GM23248 (cell line): ENCODE measurements at places on chromosomes 11 and 22. TPM values are rescaled to one million over a fixed set of nuclear protein-coding genes. Genes with fewer than 3 reads are reported as not detected.

- DNase-seq: peak; percentile 20
Measured at GRCh38 chr11:93846411-93846810, 4.0 kb downstream of the VSTM5 start.

- DNase-seq: no peak
Measured at GRCh38 chr11:36000616-36001190, 56.8 kb downstream of the LDLRAD3 start.

- DNase-seq: no peak
Measured at GRCh38 chr11:6152126-6152525, 18.0 kb downstream of the OR52B2 start.

Gene HPS4
- 27.1 and 27.6 TPM in 2 replicates for total RNA-seq

Gene OR51E2
- total RNA-seq: not detected in 2 replicates

- peak; percentile 42 for DNase-seq
Measured at GRCh38 chr22:24996420-24996952, 44.0 kb downstream of the KIAA1671 start.

DNA sequence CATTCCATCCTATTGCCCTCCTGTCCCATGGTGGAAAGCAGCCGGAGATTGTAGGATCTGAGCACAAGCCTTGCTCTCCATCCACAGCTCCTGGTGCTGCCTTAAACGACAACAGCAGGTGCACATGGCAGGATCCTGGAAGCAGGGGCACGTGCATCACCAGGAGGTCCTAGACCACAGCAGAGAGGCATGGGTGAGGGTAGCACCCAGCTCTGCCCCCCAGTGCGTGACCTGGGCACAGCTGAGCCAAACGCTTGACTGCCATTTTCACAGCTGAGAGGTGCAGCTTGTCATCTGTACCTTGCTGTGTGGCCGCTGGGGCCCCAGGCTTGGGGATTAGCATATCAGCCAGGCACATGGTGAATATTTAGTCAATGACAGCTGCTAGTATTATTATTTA, 92.7 kb downstream of the NTM start:
- no peak for DNase-seq

DNA sequence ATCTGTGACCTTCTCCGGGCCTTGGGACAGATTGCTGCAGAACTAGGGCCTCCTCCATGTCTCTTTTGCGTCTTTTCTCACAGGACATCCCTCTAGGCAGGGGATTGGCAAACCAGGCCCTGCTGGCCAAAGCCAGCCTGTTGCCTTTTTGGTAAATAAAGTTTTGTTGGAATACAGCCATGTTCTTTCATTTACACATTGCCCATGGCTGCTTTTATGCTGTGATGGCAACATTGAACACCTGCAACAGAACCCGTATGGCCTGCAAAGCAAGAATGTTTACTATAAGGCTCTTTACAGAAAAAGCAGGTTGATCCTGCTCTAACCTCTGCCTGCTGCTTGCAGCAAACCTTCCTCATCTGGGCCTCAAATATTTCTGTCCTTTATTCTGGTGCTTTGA, 56.8 kb upstream of the B3GAT1 start:
- DNase-seq: no peak

Gene OAF
- total RNA-seq: 111 and 116 TPM in 2 replicates

DNA sequence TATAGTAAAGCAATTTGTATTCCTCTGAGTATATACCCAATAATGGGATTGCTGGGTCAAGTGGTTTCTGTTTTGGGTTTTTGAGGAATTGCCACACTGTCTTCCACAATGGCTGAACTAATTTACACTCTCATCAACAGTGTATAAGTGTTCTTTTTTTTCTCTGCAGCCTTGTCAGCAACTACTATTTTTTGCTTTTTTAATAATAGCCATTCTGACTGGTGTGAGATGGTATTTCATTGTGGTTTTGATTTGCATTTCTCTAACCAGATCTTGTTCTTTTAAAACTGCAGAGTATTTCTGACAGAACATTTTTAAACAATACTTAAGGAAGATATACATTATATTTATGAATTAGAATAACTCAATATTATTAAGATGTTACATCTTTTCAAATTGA, 1140.5 kb upstream of the CNTN5 start:
- DNase-seq: no peak

DNA sequence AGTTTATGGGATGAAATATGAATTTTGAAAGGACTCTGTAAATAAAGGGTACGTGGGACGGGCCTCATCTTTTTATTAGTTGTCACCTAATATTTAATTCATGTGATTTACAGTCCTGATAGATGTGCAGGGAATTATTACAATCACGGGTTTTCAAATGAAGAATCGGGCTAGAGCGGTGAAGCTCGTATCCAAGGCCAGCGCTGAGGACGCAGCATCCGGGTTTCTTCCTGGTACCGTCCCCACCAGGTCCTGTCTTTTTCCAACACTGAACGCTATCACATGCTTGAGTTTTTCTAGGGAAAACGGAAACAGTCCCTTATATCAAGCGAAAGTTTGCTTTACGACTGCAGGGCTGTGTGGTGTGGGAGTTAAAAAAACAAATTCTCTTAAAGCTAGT, 787 bp downstream of the SMDT1 start:
- peak; percentile 77 for DNase-seq

DNA sequence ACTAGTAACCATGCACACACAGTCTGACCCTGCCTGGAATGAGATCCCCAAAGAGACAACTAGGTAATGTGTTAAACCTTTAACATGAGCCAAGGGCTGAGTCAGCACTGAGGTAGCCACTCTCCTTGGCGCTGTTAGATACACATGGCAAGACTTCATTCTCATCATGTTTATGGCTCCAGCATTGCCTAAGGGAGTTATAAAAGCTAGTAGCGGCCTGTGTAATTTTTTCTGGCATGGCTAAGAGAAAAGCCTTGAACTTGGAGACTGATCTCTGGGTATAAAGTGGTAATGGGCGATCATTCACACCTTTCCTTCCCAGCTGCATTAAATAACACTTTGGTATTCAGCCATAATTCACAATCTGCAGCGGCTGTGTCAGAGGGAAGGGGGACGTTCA, 779.7 kb upstream of the LRRC4C start:
- peak; percentile 17 for DNase-seq

- peak; percentile 48 for DNase-seq
Measured at GRCh38 chr11:117816151-117816741, 8.3 kb downstream of the FXYD2 start.

Gene TMEM25
- total RNA-seq: 4.2 and 10.6 TPM in 2 replicates

DNA sequence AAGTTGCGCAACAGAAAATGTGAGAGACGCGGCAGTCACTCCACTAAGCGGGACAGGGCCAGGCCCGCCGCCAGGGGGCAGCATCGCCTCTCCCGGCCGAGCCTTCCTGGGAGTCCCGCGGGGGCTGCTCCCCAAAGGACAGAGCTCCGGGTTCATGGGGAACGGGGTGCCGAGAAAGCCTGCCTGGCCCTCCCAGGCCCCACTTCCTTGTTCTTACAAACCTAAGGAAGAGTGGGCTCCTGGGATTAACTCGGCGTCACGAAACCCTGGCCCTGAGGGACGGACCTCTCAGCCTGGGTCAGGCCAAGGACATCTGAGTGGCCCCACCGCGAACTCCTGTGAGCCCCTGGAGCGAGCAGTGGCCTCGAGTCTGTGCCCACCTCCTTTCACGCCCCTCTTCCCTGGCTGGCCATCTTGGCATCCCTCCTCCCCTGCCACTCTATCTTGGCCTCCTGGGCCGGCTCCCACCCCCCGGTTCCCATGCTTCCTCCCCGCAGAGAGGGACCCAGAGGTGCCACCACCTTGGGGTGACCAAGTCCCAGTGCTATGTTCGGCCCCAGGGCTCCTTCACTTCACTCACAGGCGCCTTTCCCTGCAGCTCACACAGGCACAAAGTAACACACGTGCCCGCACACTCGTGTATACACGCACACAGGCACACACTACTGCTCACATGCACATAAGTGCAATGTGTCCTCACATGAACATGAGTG, 99.9 kb upstream of the FGF3 start:
- DNase-seq: peak; percentile 81

- peak; percentile 38 for DNase-seq
Measured at GRCh38 chr11:89405629-89406028, 85.5 kb downstream of the NOX4 start.

DNA sequence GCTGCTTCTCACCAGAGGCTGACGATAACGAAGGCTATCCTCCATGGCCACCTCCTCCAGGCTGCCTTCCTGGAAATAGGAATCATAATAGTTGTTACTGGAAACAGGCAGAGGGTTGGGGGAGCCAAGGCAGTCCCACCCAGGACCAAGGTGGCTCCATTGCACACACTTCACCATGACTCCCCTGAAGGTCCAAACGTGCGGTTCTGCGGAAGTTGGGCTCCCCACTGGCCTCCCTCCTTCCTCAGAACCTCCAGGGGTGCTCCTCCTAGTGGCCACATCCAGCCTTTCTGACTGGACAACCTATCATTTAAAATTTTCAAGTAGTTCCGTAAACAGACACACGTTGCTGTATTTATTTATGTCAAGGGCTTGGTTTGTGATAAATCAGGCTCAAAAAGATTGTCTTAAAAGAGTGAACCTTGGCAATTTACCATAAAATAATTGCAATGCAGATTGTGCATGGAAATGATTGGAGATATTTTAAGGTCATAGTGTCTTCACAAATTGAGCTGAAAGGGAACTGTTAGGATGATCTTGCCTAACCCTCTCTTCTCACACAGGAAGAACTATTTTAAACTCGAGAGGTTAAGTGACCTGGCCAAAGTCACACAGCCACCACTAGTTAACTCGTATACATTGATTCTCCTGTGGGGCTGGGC, 1.4 kb upstream of the TCN2 start:
- DNase-seq: peak; percentile 68

DNA sequence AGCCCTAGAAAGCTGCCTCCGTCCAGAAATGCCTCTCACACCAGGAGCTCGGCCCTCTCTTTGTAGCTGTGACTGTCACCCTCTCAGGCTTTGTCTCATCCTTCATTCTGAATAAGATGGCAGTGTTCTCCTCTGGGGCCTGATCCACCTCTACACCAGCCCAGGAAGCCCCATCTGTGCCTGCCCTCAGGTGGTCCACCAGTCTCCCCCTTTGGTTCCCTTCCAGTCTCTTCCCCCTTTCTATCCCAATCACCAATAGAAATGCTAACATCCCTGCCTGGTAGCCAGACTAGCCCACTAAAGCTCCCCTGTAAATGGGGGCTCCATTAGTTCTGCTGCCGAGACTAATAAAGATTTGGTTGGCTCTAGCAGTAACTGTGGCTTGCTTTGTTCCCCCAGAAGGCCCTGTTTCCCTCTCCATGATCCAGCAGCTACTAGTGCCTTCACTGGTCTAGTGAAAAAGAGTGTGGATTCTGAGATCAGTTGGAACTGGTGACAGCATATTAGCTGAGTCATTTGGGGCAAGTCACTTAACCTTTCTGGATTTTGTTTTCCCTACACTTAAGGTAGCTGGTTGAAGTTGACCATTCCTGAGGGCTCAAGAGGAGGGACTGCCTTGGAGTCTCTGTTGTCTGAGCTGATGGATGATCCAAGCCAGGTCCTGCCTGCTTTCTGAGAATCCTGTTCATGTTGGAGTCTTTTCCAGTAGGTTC, 16.2 kb downstream of the PLEKHB1 start:
- DNase-seq: peak; percentile 37

Gene MTFP1
- 6.6 and 18.3 TPM in 2 replicates for total RNA-seq
